ENCODE measurements at places on chromosomes 2 and 18.
A peak's percentile ranks its signal among the peaks of the same experiment; 100 is the strongest.

DNA sequence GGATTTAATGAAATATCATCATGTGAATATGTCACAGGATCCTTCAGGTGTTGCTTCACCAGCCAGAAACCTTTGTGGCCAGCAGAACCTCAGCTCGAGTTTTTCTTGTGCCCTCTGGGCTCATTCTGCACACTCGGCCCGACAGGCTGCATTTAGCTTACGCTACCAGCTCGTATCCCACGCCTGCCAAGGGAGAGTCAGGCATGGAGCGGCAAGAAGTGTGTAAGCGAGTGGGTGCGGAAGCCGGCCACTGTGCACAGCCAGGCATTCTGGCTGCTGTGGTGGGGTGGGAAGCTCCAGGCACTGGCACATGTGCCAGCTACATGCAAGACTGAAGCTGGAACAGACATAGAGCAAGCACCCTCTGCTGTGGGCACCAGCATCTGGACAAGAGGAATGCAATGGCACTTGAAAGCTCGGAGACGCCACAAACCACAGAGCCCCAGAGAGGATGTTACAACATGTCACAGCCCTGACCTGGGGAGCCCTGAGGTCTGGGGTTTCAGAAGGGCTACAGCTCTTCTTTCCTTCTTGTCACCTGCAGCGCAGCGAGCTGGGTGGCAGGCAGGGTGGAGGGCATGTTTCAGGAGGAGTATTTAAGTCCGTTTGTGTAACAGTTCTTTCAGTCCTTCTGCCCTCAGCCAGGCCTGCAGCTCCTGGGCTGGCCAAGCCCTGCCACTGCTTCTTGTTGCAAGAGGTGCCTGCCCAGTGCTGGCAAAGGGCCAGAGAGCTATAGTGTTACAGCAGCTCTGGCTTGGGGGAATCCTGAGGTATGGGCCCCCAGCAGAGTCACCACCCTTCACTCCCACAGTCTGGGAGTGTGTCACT lies 257.3 kb upstream of the HNMT start:
- peak; percentile 59 for DNase-seq

DNA sequence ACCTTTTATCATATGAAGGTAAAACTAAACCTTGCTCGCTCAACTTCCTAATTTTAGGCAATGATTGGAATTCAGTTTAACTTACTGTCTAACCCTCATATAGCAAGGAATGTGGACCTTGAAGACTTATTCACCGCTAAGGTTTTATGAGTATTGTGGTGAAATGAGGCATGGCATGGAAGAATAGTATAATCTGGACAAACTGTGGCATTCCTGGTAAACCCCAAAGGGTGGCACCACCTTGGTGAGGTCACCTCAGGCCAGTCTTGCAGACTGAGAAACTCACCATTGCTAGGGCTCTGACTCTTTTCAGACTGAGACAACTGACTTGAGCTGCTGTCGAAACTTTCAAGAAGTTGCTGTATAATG lies 51.1 kb upstream of the EHBP1 start:
- DNase-seq: no peak

DNA sequence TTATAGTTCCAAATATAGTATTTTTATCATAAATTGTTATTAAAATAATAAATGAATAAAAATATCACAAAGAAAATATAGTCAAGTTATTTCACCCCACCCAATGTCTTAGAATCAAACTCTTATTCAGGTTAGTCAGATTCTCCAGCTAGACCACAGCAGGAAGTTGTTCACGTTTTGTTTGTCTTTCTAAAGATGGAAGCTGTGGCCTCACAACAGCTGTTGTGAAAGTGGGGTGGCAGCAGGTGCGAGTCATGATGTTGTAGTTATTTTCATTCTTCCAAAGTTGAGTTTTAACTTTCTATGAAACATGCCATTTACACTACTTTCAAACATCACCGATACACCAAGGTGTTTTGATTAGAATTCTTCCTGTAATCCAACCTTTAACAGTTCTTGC lies 272.9 kb downstream of the SLC8A1 start:
- DNase-seq: no peak

- no peak for DNase-seq
These were observed 3.1 kb downstream of the ADAM17 start for GRCh38 chr2:9552219-9553178.

GRCh38 chr2:212921711-212922110 lies 229.7 kb downstream of the IKZF2 start:
- no peak for DNase-seq

- no peak for DNase-seq
These were observed 52.0 kb downstream of the CXCR4 start for GRCh38 chr2:136065907-136066306.

GRCh38 chr2:96342085-96342484 lies 6.5 kb downstream of the NCAPH start:
- DNase-seq: no peak

- peak; percentile 10 for DNase-seq
These were observed 142.8 kb downstream of the NDUFA10 start for GRCh38 chr2:239882331-239882732.

DNA sequence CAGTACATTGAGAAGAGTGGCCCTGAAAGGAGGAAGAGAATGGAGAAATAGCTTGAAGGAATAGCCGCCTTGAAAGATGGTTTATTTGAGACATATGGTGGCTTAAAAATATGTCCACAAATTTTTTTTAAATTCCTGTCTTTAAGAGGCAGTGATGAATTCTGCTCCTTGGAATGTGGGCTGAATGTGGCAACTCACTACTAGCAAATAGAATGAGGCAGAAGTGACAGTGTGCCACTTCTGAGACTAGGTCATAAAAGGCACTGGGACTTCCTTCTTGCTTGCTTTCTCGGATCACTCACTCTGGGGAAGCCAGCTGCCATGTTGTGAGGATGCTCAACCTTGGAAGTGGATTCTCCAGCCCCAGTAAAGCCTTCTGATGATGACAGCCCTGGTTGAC lies 67.0 kb downstream of the FAM161A start:
- DNase-seq: no peak

DNA sequence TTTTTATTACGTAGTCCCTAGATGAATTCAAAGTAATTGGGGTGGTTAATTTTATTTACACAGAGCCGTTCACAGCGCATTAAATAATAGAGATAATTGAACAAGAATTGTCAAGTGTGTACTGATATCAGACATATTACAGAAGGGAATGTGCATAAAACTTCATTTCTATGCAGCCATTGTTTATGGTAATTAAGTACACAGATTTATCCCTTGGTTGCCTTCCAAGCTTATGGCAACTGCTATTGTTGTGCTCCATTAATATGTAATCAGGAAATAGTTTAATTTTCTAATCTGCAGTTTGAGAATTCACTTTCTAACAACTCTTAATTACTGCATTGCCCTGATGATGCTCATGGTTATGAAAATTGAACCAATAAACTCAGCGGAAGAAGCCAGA lies 47.3 kb upstream of the OTX1 start:
- DNase-seq: no peak

- no peak for DNase-seq
These were observed 4.8 kb downstream of the SPAG16 start for GRCh38 chr2:213288913-213289700.

- DNase-seq: no peak
These were observed 38.7 kb downstream of the INPP4A start for GRCh38 chr2:98483257-98483861.

GRCh38 chr2:212549463-212549862 lies 10.9 kb upstream of the ERBB4 start:
- DNase-seq: no peak

DNA sequence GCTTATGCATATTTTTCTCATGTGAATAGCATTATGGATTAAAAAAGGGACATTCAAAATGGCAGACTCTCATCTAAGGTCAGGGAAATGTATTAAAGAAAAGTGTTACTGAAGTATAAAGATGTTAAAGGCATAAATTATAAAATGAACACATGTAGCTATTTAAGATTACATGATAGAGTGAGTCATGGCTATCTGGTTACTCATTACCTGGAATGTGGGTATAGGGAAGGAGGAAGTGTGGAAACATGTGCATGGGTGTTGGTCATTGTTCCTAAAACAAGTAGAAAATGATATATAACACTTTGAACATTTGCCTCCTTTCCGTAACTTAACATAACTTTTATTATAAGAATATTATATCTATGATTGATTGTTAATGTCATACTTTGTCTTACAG lies 66.4 kb downstream of the MYO1B start:
- DNase-seq: no peak

DNA sequence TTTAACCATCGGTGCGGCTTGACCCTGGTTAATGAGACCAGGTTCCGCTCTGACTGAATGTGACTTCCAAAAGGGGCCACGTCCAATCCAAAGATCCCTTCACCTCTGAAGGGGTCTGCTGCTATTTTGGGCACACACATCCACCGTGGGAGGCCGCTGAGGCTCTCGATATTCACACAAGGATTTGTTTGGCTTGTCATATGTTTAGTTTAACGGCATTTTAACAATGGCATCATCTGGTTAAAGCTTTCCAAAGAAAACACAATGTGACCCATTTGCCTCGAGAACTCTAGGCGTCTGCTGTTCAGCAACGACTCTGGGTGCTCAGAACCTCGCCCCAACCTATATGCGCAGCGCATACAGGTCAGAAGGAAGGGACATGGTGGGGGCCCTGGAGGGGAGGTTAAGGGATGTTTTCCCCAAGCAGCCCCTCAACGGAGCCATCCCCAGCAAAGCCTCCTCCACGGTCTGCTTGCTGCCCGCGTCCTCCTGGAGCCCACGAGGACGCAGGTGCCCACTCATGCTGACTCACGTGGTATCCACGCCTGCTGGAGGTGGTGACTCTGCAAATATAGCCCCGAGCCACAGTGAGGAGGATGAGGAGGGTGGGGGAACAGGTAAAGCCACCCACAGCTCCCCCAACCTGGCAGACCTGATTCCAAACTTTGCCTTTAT lies 260.3 kb downstream of the HDAC4 start:
- DNase-seq: no peak

DNA sequence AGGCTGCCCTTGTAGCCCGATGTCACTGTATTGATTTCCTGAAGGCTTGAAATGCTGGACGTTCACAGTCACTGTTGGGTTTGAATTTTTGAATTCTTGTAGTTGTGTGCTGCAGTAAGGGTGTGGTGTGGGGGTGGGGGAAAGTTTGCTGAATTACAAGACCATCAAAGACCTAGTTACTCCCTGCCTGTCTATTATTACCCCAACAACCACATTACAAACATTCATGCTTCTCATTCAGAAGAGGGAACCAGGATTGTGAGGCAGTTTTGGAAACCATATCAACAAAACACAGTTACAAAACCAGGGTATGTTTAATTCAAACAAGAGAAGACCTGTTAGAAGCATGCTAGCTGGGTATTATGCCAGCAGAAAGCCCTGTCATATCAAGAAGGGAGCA lies 85.8 kb downstream of the CLHC1 start:
- no peak for DNase-seq

DNA sequence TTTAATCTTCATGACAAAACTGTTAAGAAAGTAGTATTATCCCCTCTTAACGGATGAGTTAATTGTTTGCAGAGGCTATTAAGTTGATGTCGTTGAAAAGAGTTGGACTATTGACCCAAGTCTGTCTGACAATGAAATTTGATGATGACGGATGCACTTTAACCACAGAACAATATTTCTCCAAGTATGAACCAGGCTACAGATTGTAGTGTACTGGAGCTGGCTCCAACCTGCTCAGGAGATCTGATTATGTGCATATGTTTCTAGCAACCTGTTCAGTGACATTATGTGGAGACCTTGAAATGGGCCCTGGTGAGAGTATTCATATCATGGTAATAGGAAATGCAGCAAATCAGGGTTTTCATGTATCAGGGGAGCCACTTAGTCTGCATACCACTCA lies 174.1 kb downstream of the CDH7 start:
- DNase-seq: peak; percentile 40

- DNase-seq: peak; percentile 45
These were observed 947 bp downstream of the ZEB2 start for GRCh38 chr2:144518748-144519596.

DNA sequence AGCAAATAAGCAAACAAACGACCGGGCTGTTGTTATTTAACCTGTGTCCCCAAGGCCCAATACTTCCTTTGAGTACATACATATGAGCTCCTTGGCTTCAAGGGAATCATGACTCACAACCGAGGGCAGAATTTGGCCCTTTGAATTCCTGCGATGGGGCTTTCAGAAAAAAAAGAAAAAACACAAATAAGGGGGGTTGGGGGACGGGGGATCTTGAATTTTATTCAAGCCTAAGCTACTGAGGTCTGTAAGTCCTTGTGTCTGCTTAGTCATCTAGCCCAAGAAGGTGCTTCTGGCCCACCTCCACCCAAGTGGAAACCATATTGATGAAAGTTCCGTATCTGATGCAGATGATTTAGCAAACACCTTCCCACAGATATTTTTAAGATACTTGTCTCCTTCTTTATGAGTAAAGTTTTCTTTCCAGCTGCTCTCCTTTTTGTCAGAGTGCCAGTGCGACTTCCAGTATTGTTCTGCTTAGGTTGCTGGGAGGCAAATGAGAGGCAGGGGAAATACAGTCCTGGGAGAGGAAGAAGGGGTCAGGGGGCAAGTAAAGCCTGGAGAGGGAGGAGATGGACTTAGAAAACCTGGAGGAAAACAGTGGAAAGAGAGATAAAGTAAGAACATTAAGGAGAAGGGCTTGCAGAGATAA lies 169.6 kb downstream of the ZEB2 start:
- DNase-seq: no peak

- DNase-seq: no peak
These were observed 141.7 kb downstream of the DNER start for GRCh38 chr2:229572507-229573271.

- DNase-seq: no peak
These were observed 69.1 kb upstream of the DTNB start for GRCh38 chr2:25742501-25742900.

DNA sequence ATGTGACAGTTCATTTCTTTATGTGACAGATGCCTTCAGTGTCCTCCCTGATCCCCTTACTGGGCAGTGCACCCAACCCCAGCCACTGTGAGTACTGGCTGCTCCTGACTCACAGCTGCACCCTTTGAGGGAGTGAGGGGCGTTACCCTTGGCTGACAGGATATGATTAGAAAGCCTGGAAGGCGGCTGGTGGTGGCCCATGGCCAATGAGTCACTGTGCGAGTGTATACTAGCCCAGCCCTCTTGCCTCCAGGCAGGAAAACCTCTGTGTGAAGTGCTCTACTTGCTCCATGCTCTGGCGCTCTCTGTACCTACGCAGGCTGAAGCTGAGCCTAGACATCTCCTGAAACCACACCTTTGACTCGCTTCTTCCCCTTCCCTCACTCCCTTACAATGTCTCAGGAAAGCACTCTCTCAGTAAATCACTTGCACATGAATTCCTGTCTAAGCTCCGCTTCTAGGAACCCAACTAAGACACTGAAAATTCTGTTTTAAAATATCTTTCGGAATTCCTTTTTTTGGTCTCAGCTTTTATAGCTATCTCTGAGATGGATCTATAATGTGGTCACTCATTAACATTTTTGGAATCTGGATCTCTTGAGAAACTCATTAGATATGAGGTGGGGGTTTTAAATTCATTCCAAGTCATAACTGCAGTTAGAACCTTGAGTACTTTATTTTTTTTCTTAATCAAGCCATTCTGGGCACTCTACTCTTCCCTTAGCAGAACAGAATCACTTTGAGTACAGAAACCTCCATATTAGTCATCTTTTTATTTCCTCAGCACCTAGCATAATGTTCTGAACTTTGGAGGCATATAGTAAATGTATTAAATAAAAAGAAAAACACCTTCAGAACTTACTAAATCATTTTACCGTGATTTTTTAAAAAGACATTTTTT lies 25.3 kb upstream of the STAM2 start:
- DNase-seq: peak; percentile 19

GRCh38 chr18:34322365-34323289 lies 97.9 kb upstream of the NOL4 start:
- DNase-seq: peak; percentile 15

GRCh38 chr2:8118940-8119781 lies 562.7 kb upstream of the ID2 start:
- DNase-seq: no peak

Data from NCI-H524 (cell line).